GM23338 (cell line): ENCODE measurements at places on chromosomes 1 and 21. TPM values are rescaled to one million over a fixed set of nuclear protein-coding genes. Genes with fewer than 3 reads are reported as not detected.

The ATP1A4 gene
- total RNA-seq, result 0.23 and 0.63 TPM in 2 replicates

The KCNN3 gene
- total RNA-seq, result 1.9 and 4.0 TPM in 2 replicates

The SRGAP2 gene
- 69.2 and 77.8 TPM in 2 replicates for total RNA-seq

The RBM11 gene
- 6.8 and 8.3 TPM in 2 replicates for total RNA-seq

The HSD11B1 gene
- total RNA-seq, result not detected in 2 replicates

The KCTD3 gene
- total RNA-seq, result 53.1 and 60.3 TPM in 2 replicates

The BSND gene
- 0.47 and 1.4 TPM in 2 replicates for total RNA-seq

The DNM3 gene
- 4.6 and 12.2 TPM in 2 replicates for total RNA-seq

The CCDC17 gene
- total RNA-seq, result 1.0 and 2.2 TPM in 2 replicates
